ENCODE measurements at places on chromosomes 11 and 22.

- DNase-seq = peak; percentile 75
These were observed at the start of gene RASGRP2 for GRCh38 chr11:64743591-64744543. TSS of gene RASGRP2 (minus strand) at chr11:64744142. CDS start at chr11:64742866, 1,276 bp downstream.

- no peak for DNase-seq
These were observed 301.9 kb downstream of the OPCML start for GRCh38 chr11:133230431-133230830.

GRCh38 chr11:87455180-87455579 lies 417.4 kb downstream of the TMEM135 start:
- DNase-seq = no peak

- DNase-seq = no peak
These were observed 594.5 kb downstream of the NTM start for GRCh38 chr11:131964698-131965483.

GRCh38 chr22:31448382-31448781 lies 41.3 kb downstream of the EIF4ENIF1 start:
- DNase-seq = no peak
